ENCODE measurements at places on chromosomes 12 and 14. TPM values are rescaled to one million over a fixed set of nuclear protein-coding genes. Genes with fewer than 3 reads are reported as not detected.

SERPINA10 gene
- total RNA-seq: not detected

PDZRN4 gene
- total RNA-seq: 5.0 TPM

SYNE3 gene
- total RNA-seq: 2.0 TPM

SLC35E3 gene
- total RNA-seq: 6.9 TPM

KRT82 gene
- total RNA-seq: not detected

SMCO3 gene
- total RNA-seq: not detected

OR4Q2 gene
- total RNA-seq: not detected

XPOT gene
- total RNA-seq: 32.1 TPM

GRCh38 chr14:83342590-83342989 lies 1808.9 kb upstream of the SEL1L start:
- no peak overlapping the region for H3K27ac ChIP-seq
- H3K4me3 ChIP-seq: no peak overlapping the region
- no peaks in the 10 kb centered on the region for H3K27me3 ChIP-seq
- H3K4me1 ChIP-seq: no peaks in the 10 kb centered on the region

DNA sequence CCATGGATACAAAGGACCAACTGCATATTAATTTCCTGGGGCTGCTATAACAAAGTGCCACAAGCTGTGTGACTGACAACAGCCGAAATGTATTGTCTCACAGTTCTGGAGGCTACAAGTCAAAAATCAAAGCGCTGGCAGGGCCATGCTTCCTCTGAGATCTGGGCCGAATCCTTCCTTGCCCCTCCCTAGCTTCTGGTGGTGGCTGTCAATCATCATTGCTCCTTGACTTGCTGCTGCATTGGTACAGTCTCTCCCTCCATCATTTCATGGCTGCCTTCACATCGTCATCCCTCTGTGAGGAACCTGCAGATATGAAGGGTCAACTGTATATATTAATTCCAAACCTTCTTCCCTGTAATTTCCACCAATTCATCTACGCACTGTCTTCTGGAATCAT lies 118.3 kb downstream of the EXOC5 start:
- H3K4me1 ChIP-seq: no peaks in the 10 kb centered on the region
- H3K27me3 ChIP-seq: no peaks in the 10 kb centered on the region
- no peak overlapping the region for H3K27ac ChIP-seq
- no peak overlapping the region for H3K4me3 ChIP-seq
- no peaks in the 10 kb centered on the region for H3K36me3 ChIP-seq

- no peak for DNase-seq
- no peaks in the 10 kb centered on the region for H3K36me3 ChIP-seq
- H3K4me3 ChIP-seq: no peak overlapping the region
- H3K27me3 ChIP-seq: no peaks in the 10 kb centered on the region
- no peak overlapping the region for H3K27ac ChIP-seq
Observed at GRCh38 chr12:89994911-89995310, 286.3 kb upstream of the ATP2B1 start.

- no peak for DNase-seq
- H3K36me3 ChIP-seq: no peaks in the 10 kb centered on the region
- H3K4me3 ChIP-seq: no peak overlapping the region
Observed at GRCh38 chr14:99134516-99135046, 137.4 kb downstream of the BCL11B start.

GRCh38 chr12:119642986-119643385 lies 24.9 kb upstream of the PRKAB1 start:
- H3K36me3 ChIP-seq: no peaks in the 10 kb centered on the region
- H3K27me3 ChIP-seq: no peaks in the 10 kb centered on the region
- no peaks in the 10 kb centered on the region for H3K4me1 ChIP-seq
- no peak for DNase-seq

GRCh38 chr12:6425590-6426531 lies 18.9 kb upstream of the CD27 start:
- no peak overlapping the region for H3K4me3 ChIP-seq
- no peak overlapping the region for H3K27ac ChIP-seq
- no peaks in the 10 kb centered on the region for H3K36me3 ChIP-seq
- H3K4me1 ChIP-seq: no peaks in the 10 kb centered on the region
- no peak for DNase-seq

GRCh38 chr14:57526942-57527341 lies 33.3 kb upstream of the CCDC198 start:
- peak; percentile 32 for DNase-seq
- H3K4me3 ChIP-seq: no peak overlapping the region
- H3K27me3 ChIP-seq: no peaks in the 10 kb centered on the region
- H3K36me3 ChIP-seq: no peaks in the 10 kb centered on the region
- no peak overlapping the region for H3K27ac ChIP-seq

- peaks cover 57% of the 10 kb centered on the region for H3K36me3 ChIP-seq
- H3K4me3 ChIP-seq: no peak overlapping the region
- no peaks in the 10 kb centered on the region for H3K27me3 ChIP-seq
Observed at GRCh38 chr14:58353516-58354299, 42.0 kb upstream of the TOMM20L start.

- H3K4me3 ChIP-seq: no peak overlapping the region
Observed at GRCh38 chr14:51868405-51868804, 8.0 kb downstream of the GNG2 start.

DNA sequence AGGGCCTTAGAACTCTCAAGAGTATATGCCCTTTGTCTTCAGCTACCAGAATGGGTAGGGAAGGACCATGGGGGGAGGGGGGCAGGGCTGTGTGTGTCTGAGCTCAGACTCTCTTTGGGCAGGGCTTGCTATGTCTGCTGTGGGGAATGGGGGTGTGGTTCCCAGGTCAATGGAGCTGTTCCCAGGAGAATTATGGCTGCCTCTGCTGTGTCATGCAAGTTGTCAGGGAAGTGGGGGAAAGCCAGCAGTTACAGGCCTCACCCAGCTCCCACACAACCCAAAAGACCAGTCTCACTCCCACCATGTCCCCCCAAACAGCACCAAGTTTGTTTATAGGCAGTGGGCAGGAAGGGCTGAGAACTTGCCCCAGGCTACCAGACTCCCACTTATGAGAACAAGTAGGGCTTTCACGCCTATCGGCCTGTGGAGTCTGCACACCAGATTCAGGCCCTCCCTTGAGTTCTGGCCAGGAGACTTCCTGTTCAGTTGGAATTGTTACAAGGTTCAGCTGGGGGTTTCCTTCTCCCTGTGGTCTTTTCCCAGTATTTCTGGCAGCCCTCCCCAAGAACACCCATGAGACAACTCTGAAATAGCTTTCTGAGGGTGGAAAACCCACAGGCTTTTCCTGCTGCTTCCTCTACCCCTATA lies 6.1 kb upstream of the SERPINA11 start:
- no peaks in the 10 kb centered on the region for H3K4me1 ChIP-seq
- no peak overlapping the region for H3K4me3 ChIP-seq
- no peak for DNase-seq
- no peak overlapping the region for H3K27ac ChIP-seq
- H3K36me3 ChIP-seq: no peaks in the 10 kb centered on the region

- peak within 1 kb of the TSS; percentile 88 for H3K4me3 ChIP-seq
- peak; percentile 95 for DNase-seq
- no peaks in the 10 kb centered on the region for H3K36me3 ChIP-seq
- no peak within 1 kb of the TSS for H3K27ac ChIP-seq
- H3K4me1 ChIP-seq: peaks cover 4% of the 10 kb centered on the region
Observed at GRCh38 chr14:104977681-104978653, at the start of gene AHNAK2. Gene AHNAK2, minus strand, starts transcription at chr14:104978374. Its CDS starts 137 bp downstream, at chr14:104978237.

DNA sequence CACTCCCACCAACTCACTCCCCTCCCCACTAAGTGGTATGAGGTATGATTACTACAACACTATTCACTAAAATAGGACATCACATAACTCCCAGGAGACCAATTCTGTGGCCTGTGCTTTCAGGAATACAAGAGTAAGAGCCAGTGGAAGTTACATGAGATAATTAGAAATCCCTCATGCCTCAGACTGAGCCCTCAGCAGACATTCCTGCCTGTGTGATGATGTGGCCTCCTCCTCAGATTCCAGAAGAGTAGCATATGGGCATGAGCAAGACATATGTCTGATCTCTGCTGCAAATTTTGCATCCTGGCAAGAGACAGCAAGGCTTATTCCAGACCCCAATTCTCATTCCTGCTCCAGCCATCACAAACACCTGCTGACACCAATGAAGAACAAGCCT lies 46.0 kb upstream of the BMP4 start:
- H3K4me3 ChIP-seq: no peak overlapping the region
- peaks cover 7% of the 10 kb centered on the region for H3K4me1 ChIP-seq
- no peaks in the 10 kb centered on the region for H3K27me3 ChIP-seq
- DNase-seq: no peak
- H3K27ac ChIP-seq: no peak overlapping the region
- H3K36me3 ChIP-seq: no peaks in the 10 kb centered on the region

DNA sequence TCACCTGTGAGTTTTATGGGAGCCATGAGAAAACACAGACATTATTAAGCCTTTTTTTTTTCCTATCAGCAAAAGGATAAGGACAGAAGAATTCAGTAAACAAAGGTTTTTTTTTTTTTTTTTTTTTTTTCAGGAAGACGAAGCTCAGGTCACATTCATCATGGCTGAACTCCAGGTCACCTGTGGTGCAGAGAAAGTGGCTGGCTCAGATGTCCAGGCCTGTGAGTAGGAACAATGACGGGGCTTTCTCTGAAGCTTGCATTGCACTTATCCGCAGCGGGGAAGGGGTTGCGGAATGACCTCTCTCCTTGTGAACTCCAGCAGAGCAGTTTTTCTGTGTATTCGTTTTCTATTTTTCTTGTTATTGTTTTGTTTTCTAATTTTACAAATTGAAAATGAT lies 759.6 kb upstream of the TMEM132C start:
- no peaks in the 10 kb centered on the region for H3K36me3 ChIP-seq
- no peak overlapping the region for H3K4me3 ChIP-seq

- H3K27ac ChIP-seq: no peak overlapping the region
- DNase-seq: no peak
- no peaks in the 10 kb centered on the region for H3K36me3 ChIP-seq
- no peaks in the 10 kb centered on the region for H3K27me3 ChIP-seq
- H3K4me3 ChIP-seq: no peak overlapping the region
- no peaks in the 10 kb centered on the region for H3K4me1 ChIP-seq
Observed at GRCh38 chr14:77485901-77486678, 12.5 kb downstream of the ISM2 start.

GRCh38 chr12:7951671-7952070 lies 15.7 kb upstream of the SLC2A3 start:
- no peak for DNase-seq
- no peak overlapping the region for H3K27ac ChIP-seq
- no peaks in the 10 kb centered on the region for H3K4me1 ChIP-seq
- H3K27me3 ChIP-seq: no peaks in the 10 kb centered on the region

DNA sequence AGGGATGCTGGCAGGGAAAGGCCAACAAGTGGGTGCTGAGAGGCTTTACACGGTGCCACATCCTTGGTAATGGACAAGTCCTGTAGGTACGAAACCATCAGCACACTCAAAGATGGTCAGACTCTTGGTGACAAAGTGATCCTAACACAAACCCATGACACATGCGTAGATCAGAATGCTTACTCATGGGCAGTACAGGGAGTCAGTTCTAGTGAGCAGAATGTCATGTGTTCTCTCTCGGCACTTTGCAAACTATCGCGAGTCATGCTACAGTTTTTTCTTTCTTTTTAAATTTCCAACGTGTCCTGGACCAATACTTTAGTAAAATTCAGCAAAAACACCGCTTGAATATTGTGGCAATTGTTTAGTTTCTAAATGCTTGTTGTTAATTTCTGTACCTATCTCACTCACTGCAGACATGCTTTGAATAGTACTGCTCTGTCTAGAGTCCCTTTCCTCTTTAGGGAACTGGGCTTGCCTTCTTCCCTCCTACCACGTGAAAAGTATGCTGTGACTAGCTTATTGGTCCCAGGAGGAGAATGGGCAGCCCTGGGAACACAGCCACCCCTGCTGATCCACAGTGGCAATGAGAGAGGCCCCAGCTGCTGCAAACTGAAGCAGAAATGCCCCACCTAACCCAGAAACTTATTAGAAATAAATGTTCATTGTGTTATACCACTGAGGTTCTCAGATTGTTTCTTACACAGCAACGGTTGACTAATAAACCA lies 62.4 kb downstream of the UBR7 start:
- peak; percentile 33 for DNase-seq
- H3K4me1 ChIP-seq: peaks cover 15% of the 10 kb centered on the region
- H3K4me3 ChIP-seq: no peak overlapping the region
- no peak overlapping the region for H3K27ac ChIP-seq
- H3K36me3 ChIP-seq: no peaks in the 10 kb centered on the region

GRCh38 chr12:103705927-103706326 lies 118.9 kb downstream of the STAB2 start:
- peaks cover 20% of the 10 kb centered on the region for H3K27me3 ChIP-seq
- no peak overlapping the region for H3K27ac ChIP-seq
- H3K36me3 ChIP-seq: no peaks in the 10 kb centered on the region
- no peak for DNase-seq

- DNase-seq: no peak
- H3K27ac ChIP-seq: no peak overlapping the region
- H3K4me3 ChIP-seq: no peak overlapping the region
- H3K4me1 ChIP-seq: no peaks in the 10 kb centered on the region
- H3K27me3 ChIP-seq: no peaks in the 10 kb centered on the region
- no peaks in the 10 kb centered on the region for H3K36me3 ChIP-seq
Observed at GRCh38 chr14:99129211-99129696, 142.7 kb downstream of the BCL11B start.

GRCh38 chr12:53703756-53704155 lies 23.5 kb downstream of the CALCOCO1 start:
- no peaks in the 10 kb centered on the region for H3K4me1 ChIP-seq
- H3K36me3 ChIP-seq: no peaks in the 10 kb centered on the region
- no peak for DNase-seq
- no peak overlapping the region for H3K27ac ChIP-seq
- peaks cover 87% of the 10 kb centered on the region for H3K27me3 ChIP-seq

GRCh38 chr12:123449249-123449733 lies 8.6 kb upstream of the SNRNP35 start:
- H3K27ac ChIP-seq: no peak overlapping the region
- H3K36me3 ChIP-seq: no peaks in the 10 kb centered on the region
- DNase-seq: no peak
- no peak overlapping the region for H3K4me3 ChIP-seq

DNA sequence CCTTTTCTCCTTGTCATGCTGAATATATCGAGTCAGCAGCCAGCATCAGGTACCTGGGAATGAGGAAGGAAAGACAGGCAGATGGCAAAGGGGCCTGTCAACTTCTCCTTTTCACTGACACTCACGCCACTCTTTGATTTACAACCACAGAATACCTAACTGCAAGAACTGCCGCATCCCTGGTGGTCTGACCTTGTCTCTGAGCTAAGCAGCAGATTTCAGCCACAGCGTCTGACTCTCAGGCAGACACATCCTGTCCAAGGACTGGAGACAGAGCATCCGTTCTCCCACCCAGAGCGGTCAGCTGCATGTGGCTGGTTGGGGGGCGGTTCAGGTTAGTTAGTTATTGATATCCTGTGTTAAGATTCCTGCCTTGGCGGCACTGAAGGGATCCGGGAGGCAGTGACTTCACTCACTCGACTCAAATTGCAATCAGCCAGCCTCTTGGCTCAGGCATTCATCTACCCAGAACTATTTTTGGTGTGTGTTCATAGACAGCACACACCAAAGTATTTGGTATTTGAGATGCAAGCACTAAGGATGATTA lies 11.2 kb upstream of the MAP1LC3B2 start:
- peak overlapping the region; percentile 76 for H3K27ac ChIP-seq
- H3K4me1 ChIP-seq: peaks cover 21% of the 10 kb centered on the region
- no peaks in the 10 kb centered on the region for H3K27me3 ChIP-seq
- H3K36me3 ChIP-seq: no peaks in the 10 kb centered on the region
- DNase-seq: no peak

GRCh38 chr12:54294152-54294952 lies 6.5 kb downstream of the NFE2 start:
- H3K4me1 ChIP-seq: peaks cover 24% of the 10 kb centered on the region
- DNase-seq: peak; percentile 31
- peak overlapping the region; percentile 80 for H3K27ac ChIP-seq
- no peaks in the 10 kb centered on the region for H3K27me3 ChIP-seq
- H3K4me3 ChIP-seq: no peak overlapping the region

GRCh38 chr12:113559466-113559865 lies 87.8 kb upstream of the LHX5 start:
- no peak for DNase-seq
- H3K4me3 ChIP-seq: no peak overlapping the region
- peaks cover 40% of the 10 kb centered on the region for H3K27me3 ChIP-seq
- H3K27ac ChIP-seq: no peak overlapping the region
- H3K4me1 ChIP-seq: no peaks in the 10 kb centered on the region

Measured in cardiac muscle cell (in vitro differentiated cells and primary cell).